ENCODE measurements at places on chromosomes 13 and 19.

GRCh38 chr13:110162866-110163658 is 143.9 kb downstream of the COL4A1 start:
- DNase-seq: peak; percentile 52

GRCh38 chr19:38739440-38740256 is 4.6 kb downstream of the CAPN12 start:
- peak; percentile 16 for DNase-seq

DNA sequence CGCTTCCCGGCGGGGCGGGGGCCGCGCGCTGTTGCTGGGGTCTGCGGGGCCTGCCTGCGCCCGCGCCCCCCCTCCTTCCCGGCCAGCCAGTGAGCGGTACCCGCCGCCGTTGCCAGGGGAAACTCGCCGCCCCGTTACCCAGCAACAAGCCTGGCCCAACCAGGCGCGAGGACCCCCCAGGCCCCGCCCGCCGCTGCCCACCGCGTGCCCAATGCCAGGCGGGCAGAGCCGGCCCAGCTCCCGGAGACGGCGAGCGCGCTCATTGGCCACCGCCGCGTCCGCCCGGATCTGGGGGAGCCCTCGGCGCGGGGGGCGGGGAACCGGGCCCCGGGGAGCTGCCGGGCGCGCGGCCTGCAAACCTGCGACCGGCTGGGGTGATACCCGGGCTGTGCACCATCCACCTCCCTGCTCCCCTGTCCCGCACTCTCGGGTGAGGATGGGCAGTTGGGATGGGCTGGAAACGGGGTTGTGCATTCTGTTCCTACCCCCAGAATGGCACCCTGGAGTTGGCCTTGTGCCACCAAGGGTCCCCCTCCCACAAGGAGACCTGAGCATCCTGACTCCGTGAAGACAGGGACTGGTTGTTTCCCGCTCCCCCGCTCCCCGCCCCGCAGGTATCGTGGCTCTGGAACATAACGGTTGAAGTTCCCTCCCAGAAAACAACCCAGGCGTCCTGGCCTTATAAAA is 8.8 kb upstream of the BBC3 start:
- peak; percentile 97 for DNase-seq

- no peak for DNase-seq
Observed at GRCh38 chr13:92900446-92900845, 326.2 kb upstream of the GPC6 start.

- DNase-seq: no peak
Observed at GRCh38 chr13:26909477-26909876, 148.9 kb upstream of the GPR12 start.

GRCh38 chr13:72932250-72932649 is 126.6 kb upstream of the KLF5 start:
- no peak for DNase-seq

GRCh38 chr13:79966493-79966895 is 374.4 kb downstream of the SPRY2 start:
- no peak for DNase-seq

- DNase-seq: no peak
Observed at GRCh38 chr19:51772977-51773376, 12.0 kb downstream of the FPR2 start.

GRCh38 chr19:38105574-38105973 is 118.4 kb downstream of the DPF1 start:
- DNase-seq: no peak

- DNase-seq: no peak
Observed at GRCh38 chr13:32627793-32628192, 41.5 kb downstream of the PDS5B start.

- no peak for DNase-seq
Observed at GRCh38 chr13:73967397-73968165, 166.6 kb downstream of the KLF12 start.

DNA sequence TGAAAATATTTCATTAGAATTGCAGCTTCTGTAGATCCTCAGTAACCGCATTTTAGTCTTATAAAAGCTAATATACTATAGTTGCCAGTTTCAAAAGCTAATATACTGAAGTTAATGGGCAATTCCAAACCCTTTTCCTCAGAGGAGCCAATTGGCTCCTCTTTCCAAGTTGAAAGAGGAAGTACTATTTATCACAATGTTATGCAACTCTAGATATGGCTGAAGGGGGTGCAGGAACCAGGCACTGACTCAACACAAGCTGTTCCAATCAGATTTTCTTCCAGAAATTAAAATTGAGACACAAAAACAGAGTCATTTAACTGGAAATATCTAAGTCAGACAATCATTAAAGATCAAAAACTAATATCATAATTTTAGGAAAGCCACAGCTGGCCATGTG is 258.9 kb downstream of the PCDH20 start:
- no peak for DNase-seq

GRCh38 chr19:34351382-34351826 is 13.6 kb upstream of the GPI start:
- no peak for DNase-seq

GRCh38 chr13:103516015-103516795 is 450.0 kb upstream of the SLC10A2 start:
- no peak for DNase-seq

DNA sequence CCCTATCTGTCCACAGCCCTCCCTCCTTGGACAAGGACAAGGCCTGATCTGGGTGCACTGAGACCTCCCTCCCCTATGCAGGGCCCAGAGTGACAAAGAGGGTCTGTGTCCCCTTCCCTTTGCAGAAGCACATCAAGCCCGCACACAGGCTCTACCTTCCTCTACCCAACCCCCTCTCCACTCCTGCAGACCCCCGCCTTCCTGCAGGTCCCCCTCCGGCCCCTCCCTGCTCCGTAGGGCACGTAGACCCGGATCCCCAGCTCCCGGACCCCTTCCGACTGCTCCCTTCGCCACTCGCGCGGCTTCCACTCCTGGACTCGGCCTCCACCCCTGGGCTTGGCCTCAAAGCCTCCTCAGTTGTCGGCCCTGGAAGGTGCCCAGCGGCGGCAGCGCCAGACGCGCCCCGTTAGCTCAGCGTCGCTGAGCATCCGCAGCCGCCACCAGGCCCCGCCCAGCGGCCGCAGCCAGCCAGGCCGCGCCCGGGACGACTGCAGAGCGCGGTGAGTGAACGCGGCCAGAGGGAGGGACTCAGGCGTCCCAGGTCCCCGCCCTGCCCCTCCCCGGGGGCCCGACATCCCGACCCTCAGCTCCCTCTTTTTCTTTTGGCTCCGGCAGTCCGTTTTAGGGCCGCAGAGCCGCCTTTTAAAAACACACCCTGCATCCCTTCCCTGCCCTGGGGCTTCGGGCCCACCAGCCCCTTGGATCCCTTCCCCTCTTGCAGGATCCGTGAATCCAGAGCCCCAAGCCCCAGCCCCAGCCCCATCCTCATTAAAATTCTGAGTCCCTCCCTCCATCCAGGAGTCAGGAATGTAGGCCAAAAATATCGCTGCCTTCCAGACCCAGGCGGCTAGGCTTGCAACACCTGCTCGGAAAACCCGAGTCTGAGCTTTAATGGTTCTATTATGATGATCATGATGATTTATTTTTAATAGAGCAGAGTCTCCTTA is 1.5 kb upstream of the MYADM start:
- peak; percentile 87 for DNase-seq

DNA sequence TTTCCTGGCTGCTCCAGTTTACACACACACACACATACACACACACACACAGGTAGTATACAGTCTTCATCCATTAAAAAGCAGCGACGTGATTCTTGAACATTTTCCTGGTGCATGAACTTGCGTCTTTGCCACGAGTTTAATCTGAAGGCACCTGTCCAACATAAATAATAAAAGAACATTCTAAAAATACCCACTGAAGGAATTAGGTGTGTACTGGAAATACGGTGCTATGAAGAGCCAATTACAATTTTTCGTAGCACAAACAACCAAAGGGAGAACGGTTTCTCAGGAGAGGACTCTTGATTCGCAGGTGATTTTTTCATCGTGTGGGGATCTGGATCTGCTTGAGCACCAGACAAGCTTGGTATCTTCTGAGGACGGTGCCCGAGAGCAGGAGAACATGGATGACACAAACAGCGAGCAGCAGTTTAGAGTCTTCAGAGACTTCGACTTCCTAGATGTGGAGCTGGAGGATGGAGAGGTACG is 61.2 kb downstream of the ZAR1L start:
- DNase-seq: no peak

DNA sequence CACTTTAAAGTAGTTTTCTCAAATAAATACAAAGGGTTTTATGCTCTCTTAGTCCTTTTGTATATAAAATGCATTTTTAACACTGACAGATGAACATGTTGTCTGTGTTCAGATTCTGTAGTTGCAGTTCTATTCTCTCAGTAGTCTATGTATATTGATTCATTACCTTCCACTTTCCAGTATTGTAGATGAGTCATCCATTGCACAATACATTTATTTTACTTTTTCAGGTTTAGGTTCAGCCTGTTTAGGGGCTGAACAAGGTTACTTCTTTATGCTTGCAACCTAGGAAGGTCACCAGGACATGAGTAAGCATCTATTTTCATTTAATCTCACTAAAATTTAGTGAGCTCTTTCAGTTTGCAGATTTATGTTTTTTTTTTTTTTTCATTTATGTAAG is 173.6 kb downstream of the NALCN start:
- no peak for DNase-seq

DNA sequence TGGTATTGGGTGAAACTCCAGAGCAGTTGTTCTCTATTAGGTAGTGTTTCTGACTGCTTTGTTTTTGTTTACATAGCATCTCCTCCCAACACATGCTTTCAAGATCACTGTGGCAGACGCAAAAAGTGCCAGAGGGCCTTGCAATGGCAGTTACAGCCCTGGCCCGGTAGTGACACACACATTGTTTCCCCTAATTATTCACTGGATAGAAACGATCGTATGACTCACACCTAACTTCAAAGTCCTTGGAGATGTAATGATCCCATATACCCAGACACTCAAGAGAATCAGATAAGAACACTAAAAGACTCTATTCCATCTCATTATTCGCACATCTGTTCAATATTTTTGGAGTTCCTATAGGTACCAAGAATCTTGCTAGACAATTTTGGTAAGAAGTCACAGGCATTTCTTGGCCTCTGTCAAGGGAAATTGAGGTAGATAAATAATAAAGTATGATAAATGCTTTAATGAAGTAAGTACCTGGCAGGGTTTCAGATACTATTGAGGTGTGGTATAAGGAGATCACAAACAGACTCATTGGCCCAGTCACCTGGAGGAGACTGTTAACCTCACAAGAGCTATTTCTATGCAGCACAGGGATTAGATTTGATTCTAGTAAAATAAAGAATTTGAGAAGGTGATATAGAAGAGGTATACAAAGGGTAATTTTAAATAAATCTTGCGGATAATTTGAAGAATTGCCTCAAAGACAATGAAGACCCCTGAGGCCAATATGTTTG is 485.3 kb downstream of the SLITRK6 start:
- DNase-seq: peak; percentile 24

GRCh38 chr13:107421028-107421427 is 794.3 kb downstream of the LIG4 start:
- no peak for DNase-seq

- DNase-seq: no peak
Observed at GRCh38 chr13:48132961-48133360, 38.1 kb upstream of the MED4 start.

- DNase-seq: no peak
Observed at GRCh38 chr13:71967990-71968389, 101.0 kb upstream of the DACH1 start.

- no peak for DNase-seq
Observed at GRCh38 chr13:50448535-50448998, 394.9 kb downstream of the DLEU7 start.

DNA sequence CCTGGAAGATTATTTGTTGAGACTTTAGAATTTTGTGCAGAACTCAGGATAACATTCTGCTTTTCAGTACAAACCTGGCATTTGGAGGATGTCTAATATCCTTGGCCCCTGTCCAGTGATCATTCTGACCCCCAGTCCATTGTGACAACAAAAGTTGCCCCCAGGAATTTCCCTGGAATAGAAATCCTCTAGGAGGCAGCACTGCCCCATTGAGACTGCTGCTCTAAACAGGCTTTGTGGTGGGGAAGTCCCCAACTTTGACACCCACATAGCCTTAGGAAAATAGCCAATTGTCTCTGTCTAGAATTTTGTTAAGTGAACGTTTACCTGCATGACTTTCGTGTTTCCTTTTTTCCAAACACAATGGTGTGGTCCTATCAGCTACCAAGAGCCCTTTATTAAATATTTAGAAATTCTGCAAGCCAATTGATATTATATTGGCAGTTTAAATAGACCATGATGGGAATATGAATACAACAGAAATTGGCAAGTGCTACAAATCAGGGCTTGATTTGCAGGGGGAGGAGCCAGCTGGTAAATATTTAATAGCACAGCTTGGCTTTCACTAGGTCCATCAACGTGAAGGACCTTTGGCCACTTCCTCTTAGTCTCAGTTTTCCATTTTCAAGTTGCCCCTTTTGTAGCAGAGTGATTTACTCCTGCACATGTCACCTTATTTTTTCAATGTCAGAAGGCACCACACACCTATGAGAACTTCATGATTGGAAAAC is 451.7 kb downstream of the EFNB2 start:
- peak; percentile 18 for DNase-seq

- DNase-seq: no peak
Observed at GRCh38 chr19:48368936-48369335, 4.8 kb downstream of the SYNGR4 start.

DNA sequence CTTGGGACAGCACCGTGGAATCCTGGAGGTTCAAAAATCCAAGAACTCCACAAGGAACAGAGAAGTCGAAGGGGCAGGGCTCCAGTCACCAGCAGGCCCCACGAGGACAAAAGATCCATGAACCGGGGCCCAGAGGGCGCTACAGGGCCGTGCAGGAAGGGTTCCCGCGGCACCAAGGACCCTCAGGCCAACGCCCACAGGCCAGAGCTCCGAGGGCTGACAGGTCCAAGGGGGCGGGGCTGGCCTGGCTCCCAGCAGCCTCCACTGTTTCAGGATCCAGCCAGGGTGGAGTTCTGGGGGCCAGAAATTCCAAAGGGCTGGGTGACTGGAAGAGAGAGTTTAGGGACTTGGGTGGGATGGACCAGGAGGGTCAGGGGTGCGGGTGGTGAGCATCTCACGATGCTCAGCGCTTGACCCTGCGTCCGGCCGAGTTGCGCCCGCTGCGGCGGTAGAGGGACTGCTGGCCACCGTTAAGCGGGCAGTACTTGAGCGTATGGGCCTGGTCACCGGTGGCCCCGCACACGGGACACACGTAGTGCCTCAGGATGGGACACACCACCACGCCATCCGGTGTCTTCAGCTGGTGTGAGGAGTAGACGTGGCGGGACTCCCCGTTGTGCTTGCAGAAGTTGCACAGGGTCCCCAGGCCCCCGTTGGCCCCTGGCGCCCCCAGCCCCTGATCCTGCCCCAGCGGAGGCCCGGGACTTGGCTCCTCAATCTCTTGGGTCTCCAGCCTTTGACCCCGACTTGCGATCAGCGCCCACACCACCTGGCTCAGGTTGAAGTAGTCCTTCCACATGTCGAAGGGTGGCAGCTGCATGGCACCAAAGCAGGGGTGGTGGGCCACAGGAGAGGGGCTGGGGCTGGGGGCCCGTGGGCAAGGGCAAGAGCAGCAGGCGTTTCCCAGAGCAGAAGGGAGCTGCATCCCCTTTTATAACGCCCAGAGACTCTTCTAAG is at the start of gene NANOS2:
Gene NANOS2, minus strand, starts transcription at position 905 of the 957 bp plus-strand sequence. Its CDS starts 85 bp downstream, at position 820.
- DNase-seq: no peak

- peak; percentile 86 for DNase-seq
Observed at GRCh38 chr19:47436712-47437401, 17.5 kb upstream of the MEIS3 start.
